ENCODE measurements at places on chromosomes 1 and 21. TPM values are rescaled to one million over a fixed set of nuclear protein-coding genes. Genes with fewer than 3 reads are reported as not detected.

DNA sequence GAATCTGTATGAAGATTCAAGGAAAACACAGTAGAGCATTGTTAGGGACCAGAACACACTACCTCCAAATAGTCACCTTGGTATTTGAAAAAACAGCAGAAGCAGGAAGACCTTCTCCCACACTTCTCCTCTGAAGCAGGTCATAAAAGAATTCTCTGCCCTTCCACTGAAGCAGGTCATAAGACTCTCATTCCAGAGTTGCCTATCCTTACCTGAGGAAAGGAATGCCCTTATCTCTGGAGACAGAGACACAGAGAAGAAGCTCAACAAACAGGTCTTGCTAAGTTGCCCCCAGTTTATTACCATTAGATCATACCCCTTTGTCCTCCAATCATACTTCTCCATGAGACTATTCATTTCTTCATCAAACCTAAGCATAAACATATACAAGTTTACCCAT is 225.8 kb upstream of the TNR start:
- peaks cover 25% of the 10 kb centered on the region for H3K36me3 ChIP-seq
- H3K4me1 ChIP-seq = no peaks in the 10 kb centered on the region

GRCh38 chr1:84253891-84254290 is 47.6 kb upstream of the SAMD13 start:
- H3K36me3 ChIP-seq = no peaks in the 10 kb centered on the region
- peaks cover 20% of the 10 kb centered on the region for H3K4me1 ChIP-seq
- H3K27me3 ChIP-seq = no peaks in the 10 kb centered on the region
- peak overlapping the region; percentile 10 for H3K27ac ChIP-seq
- H3K4me3 ChIP-seq = no peak overlapping the region
- peak; percentile 27 for DNase-seq

LCA5L gene
- 0.80 TPM for total RNA-seq

GRCh38 chr1:58584082-58584895 is 7.2 kb upstream of the TACSTD2 start:
- no peak overlapping the region for H3K4me3 ChIP-seq
- DNase-seq = no peak
- peaks cover 17% of the 10 kb centered on the region for H3K27me3 ChIP-seq
- no peak overlapping the region for H3K27ac ChIP-seq
- H3K36me3 ChIP-seq = no peaks in the 10 kb centered on the region

DNA sequence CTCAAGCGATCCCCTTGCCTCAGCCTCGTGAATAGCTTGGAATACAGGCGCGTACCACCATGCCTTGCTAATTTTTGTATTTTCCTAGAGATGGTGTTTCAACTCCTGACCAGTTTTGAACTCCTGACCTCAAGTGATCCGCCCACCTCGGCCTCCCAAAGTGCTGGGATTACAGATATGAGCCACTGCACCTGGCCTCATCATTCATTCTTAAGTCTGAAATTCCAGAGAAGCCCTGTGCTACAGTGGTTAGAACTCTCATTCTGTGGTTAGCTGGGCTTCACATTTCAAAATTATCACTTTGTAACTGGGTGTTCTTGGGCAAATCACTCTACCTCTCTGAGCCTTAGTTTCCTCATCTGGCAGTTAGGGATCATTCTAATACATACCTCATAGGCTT is 86.1 kb upstream of the POU3F1 start:
- H3K4me3 ChIP-seq = no peak overlapping the region
- no peaks in the 10 kb centered on the region for H3K36me3 ChIP-seq
- peaks cover 65% of the 10 kb centered on the region for H3K27me3 ChIP-seq
- no peak for DNase-seq

THEM4 gene
- total RNA-seq = 15.8 TPM

- H3K4me3 ChIP-seq = no peak overlapping the region
- H3K27me3 ChIP-seq = peaks cover 7% of the 10 kb centered on the region
- no peak overlapping the region for H3K27ac ChIP-seq
- no peaks in the 10 kb centered on the region for H3K4me1 ChIP-seq
Observed at GRCh38 chr21:35921471-35921870, 138.9 kb downstream of the SETD4 start.

- peaks cover 19% of the 10 kb centered on the region for H3K4me1 ChIP-seq
- H3K27me3 ChIP-seq = no peaks in the 10 kb centered on the region
- no peak overlapping the region for H3K4me3 ChIP-seq
- no peak overlapping the region for H3K27ac ChIP-seq
- H3K36me3 ChIP-seq = no peaks in the 10 kb centered on the region
- no peak for DNase-seq
Observed at GRCh38 chr1:204509186-204509635, 7.0 kb upstream of the MDM4 start.

UBE2Q1 gene
- total RNA-seq = 57.0 TPM

DNA sequence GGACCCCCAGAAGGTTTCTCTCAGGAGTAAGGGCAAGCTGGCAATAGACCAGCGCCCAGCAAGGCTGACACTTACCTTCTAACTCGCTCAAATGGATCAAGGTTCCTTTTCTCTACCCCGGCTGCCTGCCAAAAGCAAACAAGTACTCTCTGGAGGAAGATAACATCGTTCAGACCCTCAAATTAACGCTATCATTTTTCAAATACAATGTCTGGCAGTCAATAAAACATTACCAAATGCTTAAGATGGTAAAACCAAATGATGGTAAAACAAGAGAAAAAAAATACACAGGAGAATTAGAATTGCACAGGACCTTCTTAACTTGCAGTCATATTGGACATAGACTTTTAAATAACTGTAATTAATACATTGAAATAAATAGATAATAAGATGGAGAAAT is 148.1 kb downstream of the SPATA46 start:
- no peak for DNase-seq
- H3K27me3 ChIP-seq = no peaks in the 10 kb centered on the region
- no peaks in the 10 kb centered on the region for H3K36me3 ChIP-seq
- H3K4me1 ChIP-seq = peaks cover 21% of the 10 kb centered on the region

- H3K27ac ChIP-seq = no peak overlapping the region
- H3K27me3 ChIP-seq = peaks cover 49% of the 10 kb centered on the region
- H3K4me1 ChIP-seq = peaks cover 11% of the 10 kb centered on the region
- DNase-seq = no peak
- H3K4me3 ChIP-seq = no peak overlapping the region
- no peaks in the 10 kb centered on the region for H3K36me3 ChIP-seq
Observed at GRCh38 chr1:84896279-84896678, 3.3 kb upstream of the LPAR3 start.

- no peak for DNase-seq
- H3K27ac ChIP-seq = no peak overlapping the region
- peaks cover 14% of the 10 kb centered on the region for H3K4me1 ChIP-seq
- H3K36me3 ChIP-seq = no peaks in the 10 kb centered on the region
- no peak overlapping the region for H3K4me3 ChIP-seq
- no peaks in the 10 kb centered on the region for H3K27me3 ChIP-seq
Observed at GRCh38 chr1:26293911-26294463, 12.4 kb downstream of the UBXN11 start.

- H3K36me3 ChIP-seq = no peaks in the 10 kb centered on the region
- no peak overlapping the region for H3K4me3 ChIP-seq
- no peak for DNase-seq
- no peaks in the 10 kb centered on the region for H3K27me3 ChIP-seq
Observed at GRCh38 chr1:209710093-209710492, 5.4 kb downstream of the HSD11B1 start.

DNA sequence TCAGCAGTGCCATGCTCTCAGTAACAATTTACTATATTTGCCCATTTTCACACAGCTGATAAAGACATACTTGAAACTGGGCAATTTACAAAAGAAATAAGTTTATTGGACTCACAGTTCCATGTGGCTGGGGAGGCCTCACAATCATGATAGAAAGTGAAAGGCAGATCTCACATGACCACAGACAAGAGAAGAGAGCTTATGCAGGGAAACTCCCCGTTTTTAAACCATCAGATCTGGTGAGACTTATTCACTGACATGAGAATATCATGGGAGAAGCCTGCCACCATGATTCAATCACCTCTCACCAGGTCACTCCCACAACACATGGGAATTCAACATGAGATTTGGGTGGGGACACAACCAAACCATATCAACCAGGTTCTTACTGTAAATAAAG is 112.1 kb upstream of the C1orf87 start:
- H3K27ac ChIP-seq = no peak overlapping the region
- no peak for DNase-seq
- H3K4me1 ChIP-seq = no peaks in the 10 kb centered on the region
- no peaks in the 10 kb centered on the region for H3K27me3 ChIP-seq
- no peak overlapping the region for H3K4me3 ChIP-seq
- H3K36me3 ChIP-seq = no peaks in the 10 kb centered on the region

RUNX3 gene
- 0.52 TPM for total RNA-seq

CLCA2 gene
- not detected for total RNA-seq

DNA sequence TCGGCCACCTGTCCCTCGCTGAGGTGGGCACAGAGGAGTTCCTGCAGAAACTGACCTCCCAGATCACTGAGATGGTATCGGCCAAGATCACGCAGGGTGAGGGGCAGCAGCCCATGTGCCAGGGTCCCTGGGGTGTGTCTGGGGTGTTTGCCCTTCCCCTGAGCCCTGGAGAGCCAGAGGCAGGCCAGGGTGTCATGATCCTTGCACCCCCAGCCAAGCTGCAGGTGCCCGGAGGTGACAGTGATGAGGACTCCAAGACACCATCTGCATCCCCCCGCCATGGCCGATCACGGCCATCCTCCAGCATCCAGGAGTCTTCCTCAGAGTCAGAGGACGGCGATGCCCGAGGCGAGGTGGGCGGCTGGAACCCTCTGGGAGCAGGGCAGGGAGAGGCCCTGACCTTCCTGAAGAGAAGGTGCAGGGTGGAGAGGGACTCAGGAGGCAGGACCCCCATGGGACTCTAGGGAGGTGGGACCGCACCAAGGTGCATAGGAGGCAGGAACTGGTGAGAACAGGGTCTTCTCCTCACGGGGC is 69.5 kb downstream of the TRIM11 start:
- H3K27ac ChIP-seq = no peak overlapping the region
- H3K36me3 ChIP-seq = peaks cover 92% of the 10 kb centered on the region
- DNase-seq = peak; percentile 7
- peaks cover 8% of the 10 kb centered on the region for H3K4me1 ChIP-seq
- no peak overlapping the region for H3K4me3 ChIP-seq

MNDA gene
- 2.7 TPM for total RNA-seq

DNA sequence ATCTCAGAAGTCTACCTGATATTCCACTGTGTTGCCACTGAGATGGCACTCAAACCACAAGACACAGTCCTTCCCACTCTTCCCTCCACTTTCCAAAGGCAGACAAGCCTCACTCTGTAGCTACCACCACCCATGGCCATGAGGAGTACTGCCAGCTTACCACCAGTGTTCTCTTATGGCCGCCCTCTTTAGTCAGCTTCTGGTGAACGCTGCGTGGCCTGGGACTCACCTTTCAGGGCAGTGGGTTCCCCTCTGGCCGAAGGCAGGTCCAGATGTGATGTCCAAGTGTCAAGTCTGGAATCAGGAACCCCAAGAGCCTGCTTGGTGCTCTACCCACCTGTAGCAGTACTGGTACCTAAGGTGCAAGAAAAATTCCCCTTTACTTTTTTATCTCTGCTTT is 580.8 kb downstream of the LRRIQ3 start:
- no peak for DNase-seq
- no peaks in the 10 kb centered on the region for H3K27me3 ChIP-seq
- H3K36me3 ChIP-seq = no peaks in the 10 kb centered on the region
- H3K27ac ChIP-seq = no peak overlapping the region
- H3K4me3 ChIP-seq = no peak overlapping the region

- H3K27ac ChIP-seq = peak overlapping the region; percentile 66
- H3K4me1 ChIP-seq = peaks cover 35% of the 10 kb centered on the region
Observed at GRCh38 chr21:39094087-39094780, 89.0 kb downstream of the PSMG1 start.

DFFB gene
- total RNA-seq = 3.3 TPM

FLG gene
- total RNA-seq = not detected

MTARC1 gene
- total RNA-seq = 8.3 TPM

GRCh38 chr1:203052601-203053000 is 26.3 kb downstream of the PPFIA4 start:
- peaks cover 8% of the 10 kb centered on the region for H3K36me3 ChIP-seq
- no peaks in the 10 kb centered on the region for H3K27me3 ChIP-seq

GRCh38 chr1:15951341-15952153 is 24.4 kb downstream of the ZBTB17 start:
- no peak overlapping the region for H3K4me3 ChIP-seq
- no peaks in the 10 kb centered on the region for H3K27me3 ChIP-seq
- H3K36me3 ChIP-seq = peaks cover 15% of the 10 kb centered on the region
- peak overlapping the region; percentile 89 for H3K27ac ChIP-seq

F13B gene
- not detected for total RNA-seq

NUP210L gene
- total RNA-seq = 0.30 TPM

- no peaks in the 10 kb centered on the region for H3K4me1 ChIP-seq
- H3K4me3 ChIP-seq = no peak overlapping the region
Observed at GRCh38 chr1:150498342-150498741, 9.6 kb upstream of the ECM1 start.

DNA sequence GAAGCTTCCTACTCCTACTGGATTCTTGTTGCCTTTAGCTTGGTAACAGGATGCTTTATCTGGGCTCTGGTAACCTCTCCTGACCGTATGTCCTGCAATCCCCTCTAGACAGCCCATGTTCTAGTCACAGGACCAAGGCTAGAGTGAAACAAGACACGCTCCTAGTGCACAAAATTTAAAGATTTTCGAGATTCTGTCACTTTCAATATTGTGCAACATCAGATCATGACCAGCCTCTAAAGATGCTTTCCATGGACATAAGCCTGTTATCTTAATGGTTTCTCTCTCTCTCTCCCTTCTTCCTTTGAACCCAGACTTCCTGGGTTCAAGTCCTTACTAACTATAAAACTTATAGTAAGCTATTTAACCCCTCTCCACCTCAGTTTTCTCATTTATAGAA is 1.6 kb upstream of the LY9 start:
- DNase-seq = no peak
- H3K36me3 ChIP-seq = no peaks in the 10 kb centered on the region
- H3K27me3 ChIP-seq = no peaks in the 10 kb centered on the region
- H3K4me3 ChIP-seq = no peak overlapping the region
- H3K4me1 ChIP-seq = no peaks in the 10 kb centered on the region

- peak overlapping the region; percentile 77 for H3K27ac ChIP-seq
- H3K4me1 ChIP-seq = peaks cover 48% of the 10 kb centered on the region
- DNase-seq = no peak
- no peaks in the 10 kb centered on the region for H3K36me3 ChIP-seq
- H3K4me3 ChIP-seq = no peak overlapping the region
Observed at GRCh38 chr21:38459490-38459889, 38.8 kb downstream of the ERG start.

DNA sequence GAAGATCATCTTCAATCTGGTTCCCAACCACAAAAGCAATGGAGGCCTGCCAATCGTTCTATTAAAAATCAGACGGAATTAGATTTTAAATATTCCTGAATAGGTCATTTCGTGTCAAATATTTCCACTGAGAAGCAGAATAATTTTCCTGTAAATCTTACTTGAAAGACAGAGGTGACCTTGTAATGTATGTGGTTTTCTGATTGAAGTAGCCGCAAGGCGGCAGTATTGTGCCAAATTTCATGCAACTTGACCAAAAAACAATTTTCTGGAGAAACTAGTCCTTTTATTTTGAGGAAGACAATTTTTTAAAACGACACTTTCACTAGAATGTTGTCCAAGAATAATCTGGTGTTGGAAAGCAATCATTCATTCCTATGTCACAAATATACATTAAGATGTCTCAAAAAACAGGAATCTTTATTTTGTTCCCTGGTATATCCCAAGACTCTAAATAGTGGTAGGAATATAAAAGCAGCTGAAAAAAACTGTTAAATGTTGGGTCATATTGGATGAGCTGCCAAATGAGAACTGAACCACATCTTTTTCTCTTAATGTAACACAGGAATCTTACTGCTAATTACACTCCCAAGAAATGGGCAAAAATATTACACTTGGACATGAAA is 33.6 kb downstream of the SPAG17 start:
- H3K27me3 ChIP-seq = peaks cover 9% of the 10 kb centered on the region
- H3K27ac ChIP-seq = no peak overlapping the region
- H3K36me3 ChIP-seq = no peaks in the 10 kb centered on the region
- no peaks in the 10 kb centered on the region for H3K4me1 ChIP-seq
- no peak overlapping the region for H3K4me3 ChIP-seq

GRCh38 chr1:62436039-62436465 is 797 bp upstream of the USP1 start:
- H3K27me3 ChIP-seq = no peaks in the 10 kb centered on the region
- DNase-seq = peak; percentile 96
- peak overlapping the region; percentile 98 for H3K4me3 ChIP-seq
- H3K27ac ChIP-seq = peak overlapping the region; percentile 99

EDN2 gene
- 0.47 TPM for total RNA-seq
